Stimulated activated CD4-positive, alpha-beta T cell treated with anti-CD3 and anti-CD28 coated beads, Interleukin-12 subunit alpha, Interleukin-12 subunit beta, amount 100 ng/mL, for 4 hours (primary cell): ENCODE measurements at places on chromosomes 12 and 14.

GRCh38 chr14:93132472-93133065 is 16.8 kb upstream of the ITPK1 start:
- no peak for DNase-seq

GRCh38 chr12:41264281-41264680 is 76.2 kb downstream of the PDZRN4 start:
- DNase-seq: no peak

GRCh38 chr12:45336331-45336730 is 120.4 kb downstream of the ANO6 start:
- DNase-seq: no peak

DNA sequence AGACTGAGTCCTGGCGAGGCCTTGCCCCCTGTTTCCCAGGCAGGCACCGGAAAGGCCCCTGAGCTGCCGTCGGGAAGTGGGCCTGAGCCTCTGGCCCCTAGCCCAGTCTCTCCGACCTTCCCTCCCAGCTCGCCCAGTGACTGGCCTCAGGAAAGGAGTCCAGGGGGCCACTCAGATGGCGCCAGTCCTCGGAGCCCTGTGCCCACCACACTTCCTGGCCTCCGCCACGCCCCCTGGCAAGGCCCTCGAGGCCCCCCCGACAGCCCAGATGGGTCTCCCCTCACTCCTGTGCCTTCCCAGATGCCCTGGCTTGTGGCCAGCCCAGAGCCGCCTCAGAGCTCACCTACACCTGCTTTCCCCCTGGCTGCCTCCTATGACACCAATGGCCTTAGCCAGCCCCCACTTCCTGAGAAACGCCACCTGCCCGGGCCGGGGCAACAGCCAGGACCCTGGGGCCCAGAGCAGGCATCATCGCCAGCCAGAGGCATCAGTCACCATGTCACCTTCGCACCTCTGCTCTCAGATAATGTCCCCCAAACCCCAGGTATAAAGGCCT is 10.9 kb downstream of the TNS2 start:
- DNase-seq: no peak

DNA sequence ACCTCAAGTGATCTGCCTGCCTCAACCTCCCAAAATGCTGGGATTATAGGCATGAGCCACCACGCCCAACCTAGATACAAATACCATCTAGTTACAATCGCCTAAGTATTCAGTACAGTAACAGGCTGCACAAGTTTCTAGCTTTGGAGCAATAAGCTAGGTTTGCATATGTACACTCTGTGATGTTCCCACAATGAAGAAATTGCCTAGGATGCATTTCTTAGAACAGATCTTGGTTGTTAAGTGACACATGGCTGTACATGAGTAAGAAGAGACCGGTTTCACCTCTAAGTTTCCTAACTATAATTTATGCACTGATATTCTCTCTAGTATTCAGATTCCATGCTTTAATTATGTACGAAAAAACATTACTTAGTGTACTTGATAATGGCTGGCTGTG is 5.4 kb upstream of the TUBA1C start:
- no peak for DNase-seq

GRCh38 chr12:65885312-65885711 is 61.0 kb downstream of the HMGA2 start:
- no peak for DNase-seq

- DNase-seq: no peak
These were observed 7.3 kb downstream of the HELB start for GRCh38 chr12:66309606-66310005.

- no peak for DNase-seq
These were observed 4.8 kb downstream of the SLC39A2 start for GRCh38 chr14:21003788-21004346.

- no peak for DNase-seq
These were observed 65.1 kb downstream of the MVK start for GRCh38 chr12:109638735-109639134.

- no peak for DNase-seq
These were observed at the start of gene FGF23 for GRCh38 chr12:4379405-4379804. TSS of gene FGF23 (minus strand) at chr12:4379712. CDS start at chr12:4379582, 130 bp downstream.

GRCh38 chr14:49881350-49882001 is 11.4 kb upstream of the ARF6 start:
- no peak for DNase-seq

DNA sequence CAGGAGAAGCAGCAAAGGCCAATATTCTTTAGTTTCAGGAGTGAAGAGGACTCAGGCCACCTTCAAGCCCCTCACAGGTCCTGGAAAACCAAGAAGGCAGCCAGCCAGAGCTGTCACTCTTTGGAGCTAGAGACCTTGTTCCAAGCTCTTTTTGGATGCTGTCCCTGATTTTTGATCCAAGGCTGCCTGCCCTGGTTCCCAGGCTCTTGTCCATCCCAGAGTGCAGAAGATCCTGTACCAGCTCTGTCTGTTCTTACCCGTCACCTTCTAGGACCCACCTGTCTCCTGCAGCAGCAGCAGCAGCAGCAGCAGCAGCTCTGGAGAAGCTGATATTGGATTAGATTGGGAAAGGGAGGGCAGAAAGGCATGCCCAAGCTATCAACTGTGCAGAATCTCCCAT is 157.1 kb upstream of the NEDD1 start:
- DNase-seq: no peak

DNA sequence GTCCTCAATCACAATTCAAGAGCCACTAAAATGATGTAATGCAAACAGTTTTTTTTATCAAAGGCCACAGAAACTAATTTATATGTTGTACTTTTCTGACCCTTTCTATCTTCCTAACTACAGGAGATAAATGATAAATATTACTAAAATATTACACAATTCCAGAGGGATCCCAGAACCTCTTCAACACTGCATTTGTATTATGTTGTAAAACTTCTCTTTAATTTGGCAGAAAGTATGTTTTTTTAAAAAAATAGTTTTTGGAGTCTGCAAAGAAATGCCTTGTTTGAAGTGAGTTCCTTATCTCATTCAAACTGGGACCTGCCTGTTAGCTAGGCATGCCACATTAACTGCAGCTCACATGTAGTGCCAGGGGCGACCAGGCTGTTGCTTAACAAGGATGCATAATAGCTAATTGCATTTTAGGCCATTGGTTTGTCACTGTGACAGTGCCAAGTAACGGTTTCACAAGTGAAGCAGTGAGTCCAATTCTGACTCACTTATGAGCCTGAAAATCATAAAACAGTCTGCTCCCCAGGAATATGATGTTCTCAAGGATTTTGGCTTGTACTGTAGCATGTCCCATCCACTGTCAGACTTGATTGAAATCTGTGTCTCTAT is 266.9 kb downstream of the KTN1 start:
- no peak for DNase-seq

- DNase-seq: no peak
These were observed 223.0 kb downstream of the SLC6A15 start for GRCh38 chr12:84689638-84690037.

DNA sequence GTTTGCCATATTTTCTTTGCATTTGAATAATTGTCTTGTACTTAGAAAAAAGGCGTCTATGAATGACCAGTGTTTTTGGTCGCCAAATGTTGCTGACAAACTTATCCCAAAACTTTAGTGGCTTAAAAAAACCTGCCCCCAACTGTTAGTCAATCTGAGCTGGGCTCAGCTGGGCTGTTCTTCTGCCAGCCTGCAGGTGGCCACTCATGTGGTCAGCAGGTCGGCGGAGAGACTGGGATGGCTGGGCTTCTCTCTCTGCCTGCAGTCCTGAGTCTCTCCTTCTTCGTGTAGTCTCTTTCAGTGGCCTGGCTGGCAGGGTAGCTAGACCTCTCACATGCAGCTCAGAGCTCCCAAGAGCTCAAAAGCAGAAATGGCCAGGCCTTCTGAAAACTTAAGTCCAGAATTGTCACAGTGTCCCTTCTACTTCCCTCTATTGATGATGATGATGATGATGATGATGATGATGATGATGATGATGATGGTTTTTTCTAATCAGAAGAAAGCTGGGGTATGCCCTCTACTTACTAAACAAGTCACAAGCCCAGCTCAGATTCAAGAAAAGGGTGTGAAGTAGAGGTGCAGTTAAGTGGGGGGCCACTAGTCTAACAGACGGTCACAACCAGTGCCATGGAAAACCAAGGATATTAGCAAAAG is 87.9 kb downstream of the PTPN11 start:
- no peak for DNase-seq

DNA sequence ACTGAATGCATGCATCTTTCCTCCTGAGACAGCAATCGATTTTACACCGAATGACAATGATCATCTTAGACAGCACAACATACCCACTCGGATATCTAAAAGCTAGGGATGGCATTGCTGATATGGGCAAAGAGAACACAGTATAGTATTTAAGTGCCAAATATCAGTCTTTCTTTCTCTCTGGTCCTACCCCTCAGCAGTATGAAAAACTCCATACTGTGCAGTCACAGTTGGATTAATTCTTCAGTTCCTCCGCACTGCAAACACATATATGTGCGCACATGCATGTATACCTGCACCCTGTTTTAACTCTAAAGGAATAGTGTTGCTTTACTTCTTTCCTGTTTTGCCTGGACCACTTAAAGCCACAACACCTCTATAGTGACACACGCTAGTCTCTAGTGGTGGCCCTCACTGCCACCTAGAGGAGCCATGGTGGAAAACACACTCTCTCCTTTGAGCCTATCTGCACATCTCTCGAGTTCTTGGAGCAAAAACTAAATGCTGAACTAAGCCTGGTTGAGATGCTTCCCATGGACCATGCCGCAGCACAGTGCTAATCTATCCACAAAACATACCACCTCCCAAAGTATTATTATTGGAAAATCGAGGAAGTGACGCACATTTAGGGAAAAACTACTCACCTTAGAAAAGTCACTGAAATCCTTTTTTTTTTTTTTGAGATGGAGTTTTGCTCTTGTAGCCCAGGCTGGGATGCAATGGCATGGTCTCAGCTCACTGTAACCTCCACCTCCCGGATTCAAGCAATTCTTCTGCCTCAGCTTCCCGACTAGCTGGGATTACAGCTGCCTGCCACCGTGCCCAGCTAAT is 11.9 kb downstream of the TMEM52B start:
- peak; percentile 32 for DNase-seq

- no peak for DNase-seq
These were observed 717 bp downstream of the WNT10B start for GRCh38 chr12:48970702-48971334.

GRCh38 chr12:94133964-94134795 is 14.2 kb upstream of the PLXNC1 start:
- no peak for DNase-seq

DNA sequence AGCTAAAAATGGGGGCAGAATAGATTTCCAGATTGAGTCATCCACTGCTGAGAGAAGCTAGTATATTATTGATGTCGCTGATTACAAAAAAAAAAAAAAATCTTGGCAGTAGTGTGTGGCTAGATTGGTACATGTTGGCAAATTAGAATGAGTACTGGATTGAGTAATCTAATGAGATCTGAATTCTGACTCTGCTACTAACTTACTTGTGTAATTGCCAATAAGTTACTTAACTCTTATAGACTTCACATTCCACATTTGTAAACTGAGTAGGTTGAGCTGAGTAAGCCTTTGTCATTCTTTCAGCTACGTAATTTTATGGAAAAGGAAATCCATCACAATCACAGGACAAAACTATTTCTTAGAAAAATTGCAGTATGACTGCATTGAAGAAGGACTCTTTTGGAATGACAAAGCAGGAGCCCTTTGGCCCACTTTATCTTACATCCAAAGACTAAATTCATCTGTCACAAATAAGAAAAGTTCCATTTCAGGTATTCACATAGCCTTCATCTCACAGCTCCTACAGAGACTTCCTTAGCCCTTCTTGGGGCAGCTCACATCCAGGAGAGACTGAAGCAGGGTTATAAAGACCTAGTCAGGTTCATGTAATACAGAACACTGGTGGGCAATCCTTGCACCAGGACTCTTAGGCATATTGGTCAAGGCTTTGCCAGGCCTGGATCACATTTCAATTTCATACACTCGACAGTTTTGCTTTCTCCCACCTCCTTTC is 197.3 kb upstream of the CPNE8 start:
- no peak for DNase-seq

GRCh38 chr12:90163975-90164374 is 455.3 kb upstream of the ATP2B1 start:
- DNase-seq: no peak

- no peak for DNase-seq
These were observed 137.9 kb downstream of the NAV3 start for GRCh38 chr12:77968571-77968970.

DNA sequence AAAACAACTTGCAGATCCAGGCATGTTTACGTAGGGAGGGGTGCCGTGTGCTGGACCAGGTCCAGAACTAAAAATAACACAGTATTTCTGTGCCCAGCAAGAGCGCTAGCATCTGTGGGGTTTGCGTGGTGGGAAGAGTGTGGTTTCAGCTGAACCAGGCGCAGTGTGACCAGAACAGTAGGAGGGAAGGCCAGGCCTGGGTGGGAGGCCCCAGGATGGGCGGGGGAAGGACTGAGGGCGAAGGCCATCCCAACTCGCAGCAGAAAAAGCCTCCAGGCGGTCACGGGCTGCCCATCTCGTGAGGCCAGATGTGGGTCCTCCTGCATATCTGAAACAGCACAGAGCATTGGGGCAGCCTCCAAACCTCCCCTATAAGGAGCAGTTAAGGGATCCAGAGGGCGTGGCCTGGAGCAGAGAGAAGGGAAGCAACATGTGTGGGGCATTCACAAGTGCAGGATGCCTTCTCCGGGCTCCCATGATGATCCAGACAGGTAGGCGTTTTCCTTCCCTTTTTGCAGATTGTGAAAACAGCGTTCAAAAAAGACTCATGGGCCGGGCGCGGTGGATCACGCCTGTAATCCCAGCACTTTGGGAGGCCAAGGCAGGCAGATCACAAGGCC is 17.8 kb upstream of the CD9 start:
- no peak for DNase-seq

GRCh38 chr12:62817556-62818271 is 117.2 kb downstream of the PPM1H start:
- no peak for DNase-seq

DNA sequence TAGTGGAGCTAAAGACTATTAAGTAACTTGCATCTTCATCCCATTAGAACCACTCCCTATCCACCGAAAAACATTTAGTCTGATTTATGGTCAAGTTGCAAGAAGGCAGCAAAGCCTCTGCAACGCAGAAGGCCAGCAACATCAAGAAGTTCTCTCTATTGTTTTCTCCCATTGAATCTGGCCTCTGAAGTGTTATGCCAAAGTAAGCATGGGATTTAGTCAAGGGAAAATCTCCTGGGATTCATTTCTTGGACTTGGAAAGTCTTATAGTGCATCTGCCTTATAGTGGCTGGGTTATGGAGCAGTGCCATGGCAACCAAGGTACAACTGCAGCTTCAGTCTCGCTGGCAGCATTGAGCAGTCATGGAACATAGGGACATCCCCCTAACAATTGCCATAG is 87.7 kb upstream of the KRR1 start:
- DNase-seq: no peak

DNA sequence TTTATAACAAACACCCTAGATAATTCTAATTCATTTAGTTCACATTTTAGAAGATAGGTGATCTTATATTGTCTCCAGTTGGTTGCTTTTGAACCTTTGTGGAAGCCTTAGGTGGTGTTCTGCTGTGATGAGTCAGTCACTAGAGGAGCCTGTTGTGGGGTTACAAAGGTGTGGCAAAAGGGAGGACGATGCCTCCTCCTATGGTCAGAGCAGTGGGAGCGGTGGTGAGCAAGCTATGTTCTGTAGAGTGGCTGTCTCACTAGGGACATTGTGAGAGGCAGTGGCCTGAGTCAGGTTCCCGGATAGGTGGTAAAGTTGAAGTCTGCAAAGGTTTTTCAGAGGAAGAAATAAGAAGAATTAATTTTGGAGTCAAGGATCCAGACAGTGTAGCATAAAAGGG is 71.6 kb upstream of the USP44 start:
- DNase-seq: no peak
